Stimulated activated memory B cell treated with anti-CD40 and anti-IgM and Interleukin-4, amounts not matched to agents 10 μg/mL and 1 μg/mL and 100 μg/mL, for 72 hours (primary cell): ENCODE measurements at places on chromosomes 1 and 21.

GRCh38 chr1:44842862-44843655, at the start of gene PTCH2:
TSS of gene PTCH2 (minus strand) at chr1:44843253. CDS start at chr1:44842932, 321 bp downstream.
- ATAC-seq, result peak; percentile 64

DNA sequence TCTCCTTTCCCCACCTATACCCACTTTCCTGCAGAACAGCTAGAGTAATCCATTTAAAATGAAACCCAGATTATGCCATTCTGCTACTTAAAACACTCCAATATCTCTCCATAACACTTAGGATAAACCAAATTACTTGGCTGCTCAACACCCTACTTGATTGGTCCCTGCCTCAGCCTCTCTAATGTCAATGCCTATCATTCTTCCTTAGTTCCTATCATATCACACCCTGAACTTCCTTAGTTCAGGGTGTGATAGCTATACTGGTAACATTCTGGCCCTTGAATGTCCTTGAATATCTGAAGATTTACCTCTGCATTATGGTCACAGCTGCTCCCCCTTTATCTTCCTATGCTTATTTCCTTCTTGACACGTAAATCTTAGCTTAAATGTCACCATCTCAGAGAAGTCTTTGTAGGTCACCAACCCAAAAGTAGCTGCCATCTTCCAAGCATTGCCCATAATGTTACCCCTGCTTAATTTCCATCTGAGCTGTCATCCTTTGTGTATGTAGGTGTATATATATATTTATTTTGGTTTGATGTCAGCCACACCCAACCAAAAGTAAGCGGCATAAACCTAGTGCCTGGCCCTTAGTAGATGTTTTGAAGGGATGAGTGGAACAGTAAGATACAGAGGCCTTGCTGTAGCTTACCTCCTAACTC, 379.8 kb downstream of the PTPRC start:
- no peak for ATAC-seq

DNA sequence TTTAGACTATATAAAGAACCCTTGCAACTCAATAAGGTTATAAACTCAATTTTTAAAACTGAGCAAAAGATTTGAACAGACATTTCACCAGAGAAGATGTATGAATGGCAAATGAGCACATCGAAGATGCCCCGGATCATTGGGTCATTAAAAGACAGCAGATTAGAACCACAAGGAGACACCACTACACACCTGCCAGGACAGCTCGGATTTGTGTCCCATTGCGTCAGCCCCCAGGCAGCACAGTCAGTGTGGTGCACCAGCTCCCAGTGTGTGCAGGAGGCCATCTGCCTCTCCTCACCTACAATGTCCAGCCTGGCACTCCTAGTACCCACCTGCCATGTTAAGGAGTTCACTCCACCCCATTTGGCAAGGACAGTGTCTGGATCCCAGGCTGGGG, 61.1 kb upstream of the LRP8 start:
- ATAC-seq, result no peak

DNA sequence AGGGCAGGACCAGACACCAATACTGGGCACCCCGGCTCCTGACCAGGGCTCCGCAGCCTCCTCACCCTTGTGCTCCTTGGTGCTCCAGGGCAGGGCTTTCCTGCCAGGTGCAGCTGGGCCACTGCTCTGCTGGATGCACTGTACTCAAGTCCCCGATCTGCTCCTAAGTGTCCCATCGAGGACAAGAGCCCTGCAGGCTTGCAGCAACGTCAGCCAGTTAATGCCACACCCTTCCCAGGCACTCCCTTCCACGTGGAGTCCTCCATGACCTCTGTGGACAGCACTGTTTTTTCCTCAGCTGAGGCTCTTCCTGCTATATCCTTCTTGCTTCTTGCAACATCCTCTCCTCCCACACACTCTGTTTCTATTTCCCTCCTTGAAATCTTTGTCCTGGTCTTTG, 94.0 kb upstream of the NGF start:
- ATAC-seq, result no peak

DNA sequence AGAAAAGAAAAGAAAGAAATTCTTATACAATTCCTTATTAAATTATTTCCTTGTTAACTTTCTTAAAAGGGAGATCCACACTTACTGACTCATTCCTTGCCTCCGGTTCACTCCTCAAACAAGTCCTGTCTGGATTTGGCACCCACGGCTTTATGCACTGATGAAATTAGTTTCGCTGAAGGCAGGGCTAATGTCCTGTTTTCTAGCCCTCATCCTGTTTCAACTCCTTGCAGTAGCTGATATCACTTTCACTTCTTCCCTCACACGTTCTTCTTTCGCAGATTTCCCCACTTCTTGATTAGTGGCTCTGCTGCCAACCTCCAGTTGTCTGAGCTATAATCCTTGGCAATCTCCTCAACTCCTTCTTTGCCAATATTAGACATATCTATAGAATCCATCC, 215.2 kb downstream of the URB2 start:
- peak; percentile 68 for ATAC-seq

DNA sequence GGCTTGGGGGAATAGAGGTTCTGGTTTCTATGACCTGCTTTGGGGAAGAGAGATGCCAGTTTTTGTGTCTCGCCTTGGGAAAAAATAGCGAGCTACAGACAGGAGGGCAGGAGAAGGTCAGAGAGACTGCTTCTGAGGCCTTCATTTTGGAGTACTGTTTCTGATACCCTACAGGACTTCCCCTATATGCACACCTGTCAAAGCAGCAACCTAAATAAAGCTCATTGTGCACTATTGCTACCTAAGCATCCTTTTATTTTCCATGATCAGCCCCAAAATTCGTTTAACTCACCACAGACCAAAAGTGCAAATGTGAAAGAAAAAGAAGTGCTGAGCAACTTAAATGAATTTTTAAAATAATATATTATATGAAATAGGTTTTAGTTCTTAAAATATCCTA, 145.6 kb upstream of the CHRM3 start:
- ATAC-seq, result no peak
